H9 (cell line): ENCODE measurements at places on chromosomes 13 and 19.

DNA sequence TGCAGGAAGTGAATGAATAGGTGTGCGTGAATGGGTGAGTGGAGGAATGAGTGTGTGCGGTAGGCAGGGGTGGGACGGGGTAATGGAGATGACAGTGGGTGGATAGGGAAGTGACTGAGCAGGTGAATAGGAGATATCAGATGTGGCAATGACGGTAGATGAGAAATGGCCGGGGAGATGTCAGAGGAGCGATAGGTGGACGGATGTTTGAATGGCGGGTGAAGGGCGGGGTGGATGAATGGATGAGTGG, 1.5 kb downstream of the TTC9B start:
- DNase-seq = no peak

- DNase-seq = peak; percentile 65
These were observed 2.8 kb upstream of the POP4 start for GRCh38 chr19:29603308-29603707.

DNA sequence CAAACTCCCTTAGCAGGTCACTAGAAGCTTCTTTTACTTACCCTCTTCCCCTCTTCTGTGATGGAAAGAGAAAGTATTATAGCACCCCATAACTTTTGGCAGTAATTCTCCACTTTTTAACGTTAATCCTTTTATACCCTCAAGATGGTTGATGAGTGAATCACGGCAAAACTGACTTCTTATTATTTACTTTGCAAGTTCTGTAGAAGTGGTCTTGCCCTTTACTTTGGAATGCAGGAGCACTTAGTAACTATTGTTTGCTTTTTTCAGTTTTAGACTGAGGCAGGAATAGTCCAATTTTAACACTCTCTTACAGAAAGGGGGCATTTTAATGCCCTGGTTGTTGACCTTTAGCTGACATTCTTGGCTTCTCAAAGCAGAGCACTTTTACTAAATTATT, 260.1 kb downstream of the LMO7 start:
- DNase-seq = no peak

- DNase-seq = no peak
These were observed 82.5 kb downstream of the MAP4K1 start for GRCh38 chr19:38535212-38535611.

DNA sequence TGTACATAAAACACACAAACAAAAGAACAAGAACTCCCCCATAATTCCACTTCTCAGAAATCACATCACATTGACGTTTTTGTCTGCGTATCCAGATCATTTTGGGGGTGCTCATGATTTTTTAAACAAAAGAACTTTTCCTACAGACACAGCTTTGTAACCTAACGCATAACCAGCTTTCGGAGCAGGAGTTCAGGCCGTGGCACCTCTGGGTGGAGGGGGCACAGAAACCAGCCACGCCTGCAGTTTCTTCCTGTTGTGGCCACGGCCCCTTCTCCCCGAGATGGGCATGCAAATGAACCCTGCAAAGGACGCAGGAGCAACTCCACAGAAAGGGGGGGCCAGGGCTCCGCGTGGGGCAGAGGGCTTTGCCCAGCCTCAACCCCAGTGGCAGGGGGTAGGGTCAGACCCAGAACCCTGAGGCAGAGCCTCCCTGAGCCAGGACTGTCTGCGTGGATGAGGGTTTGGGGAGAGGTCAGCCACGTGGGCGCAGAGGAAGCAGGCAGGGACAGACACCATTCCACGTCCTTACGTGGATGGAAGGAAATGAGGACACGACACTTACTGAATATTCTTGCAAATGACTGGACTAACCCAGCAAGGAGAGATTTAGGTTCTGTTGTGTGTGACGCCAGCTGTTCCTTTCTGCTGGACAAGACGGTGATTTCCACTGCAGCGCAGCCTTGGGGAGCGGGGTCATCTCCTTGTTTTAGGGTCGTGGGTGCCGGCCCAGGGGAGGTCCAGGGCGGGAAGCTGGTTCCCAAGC, 64.4 kb downstream of the RASA3 start:
- DNase-seq = no peak

GRCh38 chr13:99386911-99387788, 80.0 kb upstream of the GPR183 start:
- peak; percentile 80 for DNase-seq

- DNase-seq = no peak
These were observed 66.1 kb downstream of the AKAP11 start for GRCh38 chr13:42337808-42338600.

- DNase-seq = no peak
These were observed 494.0 kb downstream of the EFNB2 start for GRCh38 chr13:106041445-106041844.

DNA sequence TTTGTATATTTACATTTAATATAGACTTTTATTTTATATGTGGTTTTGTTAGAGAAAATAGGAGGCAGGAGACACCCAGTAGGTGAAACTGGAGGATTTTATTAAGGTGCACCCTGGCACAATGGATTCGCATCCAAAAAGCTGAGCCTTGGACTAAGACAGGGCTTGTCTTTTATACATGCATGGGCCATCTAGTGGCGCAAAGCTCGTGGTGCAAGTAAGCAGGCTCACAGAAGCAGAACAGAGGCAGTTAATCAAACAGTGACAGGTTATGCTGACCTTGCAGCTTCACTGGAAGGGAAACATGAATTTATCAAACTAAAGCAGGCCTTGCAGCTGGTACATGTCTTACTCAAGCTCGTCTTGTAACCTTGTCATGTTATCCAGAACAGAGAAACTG, 58.8 kb upstream of the ZNF681 start:
- DNase-seq = peak; percentile 41

DNA sequence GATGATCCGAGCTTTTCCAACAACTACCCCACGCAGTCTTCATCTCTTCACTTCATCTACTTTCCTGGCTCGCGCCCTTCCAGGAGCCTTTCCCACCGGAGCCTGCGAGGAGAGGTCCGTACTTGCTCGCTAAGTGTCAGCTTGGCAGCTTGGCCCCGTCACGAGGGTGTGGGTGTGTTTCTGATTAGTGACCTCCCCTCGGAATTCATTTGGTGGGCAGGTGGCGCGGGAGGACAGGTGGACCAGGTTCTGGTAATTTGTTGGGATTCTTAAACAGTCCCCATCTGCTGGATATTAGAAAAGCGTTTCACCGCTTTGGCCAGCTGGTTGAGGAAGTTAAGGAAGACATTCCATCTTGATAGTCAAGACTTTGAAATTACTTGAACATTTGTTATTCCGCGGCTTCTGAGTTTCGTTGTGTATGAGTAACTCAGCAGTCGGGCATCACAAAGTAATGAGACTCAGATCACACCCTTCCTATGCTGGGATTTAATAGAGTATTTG, 515 bp downstream of the UFM1 start:
- DNase-seq = no peak

GRCh38 chr13:38415233-38415632, 65.6 kb downstream of the UFM1 start:
- DNase-seq = no peak
